Activated naive CD4-positive, alpha-beta T cell (primary cell): ENCODE measurements at places on chromosomes 1 and 21.

GRCh38 chr1:195915826-195916225 is 692.4 kb downstream of the KCNT2 start:
- no peak for DNase-seq

DNA sequence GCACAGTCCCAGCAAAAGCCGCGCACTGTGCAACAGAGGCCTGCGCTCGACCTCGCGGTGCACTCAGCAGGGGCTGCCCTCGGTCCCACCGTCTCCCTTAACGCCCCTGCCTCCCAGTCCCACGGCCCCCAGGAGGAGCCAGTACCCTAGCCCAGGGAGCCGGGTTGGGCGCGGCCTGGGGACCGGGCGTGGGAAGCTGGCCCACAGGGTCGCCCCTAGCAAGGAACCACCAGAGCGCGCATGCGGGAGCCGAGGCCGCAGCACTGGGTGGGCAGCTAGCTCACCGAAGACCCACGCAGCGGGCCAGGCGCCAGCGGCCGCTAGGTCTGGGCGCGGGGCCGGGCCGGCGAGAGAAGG is 21.6 kb upstream of the ZNF678 start:
- no peak for DNase-seq

- DNase-seq = no peak
These were observed 186.9 kb upstream of the ADGRL4 start for GRCh38 chr1:79193211-79194079.

- no peak for DNase-seq
These were observed 39.2 kb downstream of the EIF2B3 start for GRCh38 chr1:44947063-44947773.

GRCh38 chr21:44360159-44360558 is 6.7 kb downstream of the TRPM2 start:
- DNase-seq = no peak

GRCh38 chr21:41806773-41807172 is 39.9 kb upstream of the RIPK4 start:
- DNase-seq = no peak

DNA sequence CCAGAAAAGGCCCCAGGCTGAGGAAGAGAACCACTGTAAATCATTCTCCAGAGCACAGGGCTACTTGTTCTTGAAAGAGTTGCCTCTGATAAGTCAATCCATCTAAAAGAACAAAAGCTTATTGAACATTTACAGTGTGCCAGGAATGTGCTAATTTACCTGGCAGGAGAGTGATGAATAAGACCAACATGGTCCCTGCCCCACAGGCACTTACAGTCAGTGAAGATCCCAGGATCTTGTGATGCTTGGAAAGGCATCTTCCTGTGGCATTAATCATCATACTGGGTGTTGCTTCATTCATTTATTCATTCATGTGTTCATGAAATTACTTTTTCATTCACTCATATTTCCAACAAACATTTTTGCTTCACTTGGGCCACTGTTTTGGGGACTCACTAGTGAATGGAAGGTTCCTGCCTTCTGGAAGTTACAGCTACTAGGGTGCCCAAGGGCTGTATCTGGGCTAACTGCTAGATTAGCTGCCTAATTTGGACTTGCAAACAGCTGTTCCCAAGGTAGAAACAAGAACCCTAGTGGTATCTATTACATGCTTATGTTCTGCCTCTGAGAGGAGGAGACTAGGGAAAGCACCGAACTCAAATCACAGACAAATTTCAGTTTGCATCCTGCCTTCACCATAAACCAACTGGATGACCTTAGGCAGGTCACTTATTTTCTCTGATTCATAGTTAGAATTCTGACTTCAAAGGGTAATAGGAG is 133.5 kb downstream of the CLIC6 start:
- no peak for DNase-seq

DNA sequence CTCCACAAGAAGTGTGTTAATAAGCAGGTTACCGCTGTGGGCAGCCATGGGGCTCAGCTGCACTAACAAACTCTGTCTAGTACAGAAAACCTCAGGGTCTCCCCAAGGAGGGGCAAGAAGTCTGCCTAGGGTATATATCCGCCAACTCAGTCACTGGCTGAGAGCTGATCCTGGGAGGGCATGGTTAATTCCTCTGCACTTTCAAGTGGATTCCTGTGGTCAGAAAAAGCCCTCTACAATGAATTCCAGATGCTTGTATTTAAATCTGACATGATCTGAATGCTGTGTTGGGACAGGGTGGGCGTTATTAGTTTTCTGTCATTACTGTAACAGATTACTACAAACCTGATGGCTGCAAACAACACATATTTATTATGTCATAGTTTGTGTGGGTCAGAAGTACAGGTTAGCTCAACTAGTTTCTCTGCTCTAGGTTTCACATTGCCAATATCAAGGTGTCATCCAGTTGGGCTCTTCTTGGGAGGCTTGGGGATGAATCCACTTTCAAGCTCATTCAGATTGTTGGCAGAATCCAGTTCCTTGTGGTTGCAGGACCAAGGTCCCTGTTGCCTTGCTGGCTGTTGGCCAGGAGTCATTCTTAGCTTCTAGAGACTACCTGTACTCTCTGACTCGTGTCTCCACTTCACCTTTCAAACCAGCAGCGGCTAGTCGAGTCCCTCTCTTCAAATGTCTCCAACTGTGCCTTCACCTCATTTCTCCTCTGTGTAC is 8.0 kb upstream of the SELE start:
- DNase-seq = no peak

- no peak for DNase-seq
These were observed 3.0 kb downstream of the CDC42 start for GRCh38 chr1:22055463-22055862.

DNA sequence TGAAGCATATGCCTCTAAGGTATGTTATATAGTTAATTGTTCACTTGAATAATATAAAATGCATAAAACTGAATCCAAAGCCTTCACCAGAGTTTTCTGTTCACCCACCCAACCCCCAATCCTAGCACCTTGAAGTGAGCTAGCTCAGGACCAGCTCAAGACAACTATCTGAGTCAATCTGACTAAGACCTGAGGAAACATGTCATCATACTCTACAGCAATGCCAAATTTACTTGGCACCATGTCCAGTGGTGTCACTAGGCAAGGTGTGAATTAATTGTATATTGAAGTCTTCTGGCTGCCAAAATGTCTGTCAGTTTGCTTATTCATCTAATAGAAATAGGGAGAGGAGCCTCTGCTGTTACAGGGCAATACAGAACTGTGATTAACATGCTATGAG is 3.8 kb downstream of the DNASE2B start:
- no peak for DNase-seq

DNA sequence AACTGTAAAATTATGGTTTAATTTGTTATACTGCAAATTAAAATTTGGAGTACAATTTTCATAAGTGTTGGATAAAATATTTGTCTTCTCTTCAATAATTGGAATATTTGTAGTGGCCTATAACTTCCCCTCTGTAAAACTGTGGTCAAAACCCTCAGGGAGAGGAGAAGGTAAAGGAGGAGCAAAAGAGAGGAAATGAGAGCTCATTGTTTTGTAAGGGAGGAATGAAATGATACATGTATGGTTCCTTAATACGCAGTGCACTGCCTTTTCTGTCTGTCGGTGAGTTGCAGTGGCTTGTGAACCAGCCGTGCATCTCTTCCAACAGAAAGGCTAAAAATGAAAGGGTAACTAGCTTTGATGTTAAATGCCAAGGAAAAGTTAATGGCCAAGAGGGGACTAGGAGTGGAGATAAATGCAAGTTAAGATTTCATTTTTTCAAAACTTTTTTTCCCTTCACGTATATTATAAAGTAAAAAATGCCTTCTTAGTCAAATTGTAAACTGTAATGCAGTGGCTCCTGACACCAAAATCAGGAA is 26.4 kb downstream of the LRRC8D start:
- DNase-seq = no peak

DNA sequence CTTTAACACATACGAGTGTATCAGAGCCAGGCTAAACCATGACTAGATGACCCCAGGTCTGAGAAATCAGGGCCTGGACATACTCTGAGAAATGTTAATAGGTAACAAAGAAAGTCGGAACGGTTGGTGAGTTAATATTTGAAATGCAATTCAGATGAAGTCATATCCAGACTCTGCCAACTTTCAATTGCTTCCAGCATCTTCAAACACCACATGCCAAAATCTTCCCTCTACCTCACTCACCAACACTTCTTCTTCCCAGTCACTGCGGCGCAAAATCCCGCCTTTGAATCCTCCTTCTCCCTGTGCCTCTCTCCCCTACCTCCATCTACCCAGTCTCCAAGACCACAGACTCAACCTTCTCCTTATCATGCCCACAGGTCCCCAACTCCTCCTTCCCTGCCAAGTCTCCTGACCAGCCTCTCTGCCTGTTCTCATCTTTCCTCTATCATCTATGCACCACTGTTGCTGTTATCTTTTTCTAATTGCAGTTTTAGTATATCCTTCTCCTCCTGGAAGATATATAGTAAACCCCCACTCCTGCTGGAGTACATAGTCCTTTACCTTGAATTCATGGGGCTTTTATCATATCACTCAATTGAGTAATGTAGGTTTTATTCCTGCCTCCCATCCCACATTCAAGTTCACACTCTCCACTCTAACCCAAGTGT is 41.3 kb downstream of the ZBTB18 start:
- DNase-seq = no peak

- DNase-seq = peak; percentile 58
These were observed 8.0 kb upstream of the B4GALT3 start for GRCh38 chr1:161185282-161185682.

GRCh38 chr21:25400427-25400826 is 206.9 kb downstream of the MRPL39 start:
- no peak for DNase-seq

DNA sequence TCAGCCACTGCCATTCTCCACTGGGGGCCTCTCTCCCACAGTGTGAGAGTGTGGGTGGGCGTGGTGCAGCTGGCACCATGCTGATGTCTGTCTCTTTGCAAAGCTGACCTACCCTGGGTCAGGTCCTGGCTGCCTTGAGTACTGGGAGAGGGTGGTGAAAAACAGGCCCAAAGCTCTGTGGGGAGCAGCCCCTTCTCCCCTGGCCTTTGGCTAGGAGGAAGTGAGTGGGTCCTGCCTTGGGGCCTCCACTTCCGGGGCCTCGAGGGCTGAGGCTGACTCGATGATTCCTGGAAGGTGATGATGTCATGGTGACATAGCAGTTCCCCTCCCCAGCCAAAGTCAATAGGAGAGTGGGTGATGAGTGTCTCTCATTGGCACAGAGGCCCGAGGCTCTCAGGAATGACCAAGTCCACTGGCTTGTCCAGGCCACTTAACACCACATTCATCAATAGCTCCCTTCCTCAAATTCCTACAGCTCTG is 53.0 kb downstream of the IER5 start:
- DNase-seq = no peak

DNA sequence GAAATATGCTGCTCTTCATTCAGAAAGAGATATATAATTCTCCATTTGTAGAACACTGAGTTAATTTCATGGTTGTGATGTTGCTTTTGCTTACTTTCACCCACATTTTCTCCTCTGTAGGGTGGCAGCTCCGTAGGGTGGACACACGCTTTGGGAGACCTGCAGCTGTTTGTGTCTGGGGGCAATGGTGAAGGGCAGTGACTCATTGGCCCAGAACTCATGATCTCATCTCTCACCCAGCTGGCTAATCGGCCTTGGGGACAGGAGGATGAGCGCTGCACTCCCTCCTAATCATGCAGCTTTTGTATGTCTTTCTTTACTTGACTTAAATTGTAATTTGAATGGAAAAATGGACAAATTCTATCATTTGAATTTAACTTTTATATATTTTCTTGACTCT is 9.6 kb downstream of the DISC1 start:
- DNase-seq = no peak

GRCh38 chr1:220189750-220190347 is 82.4 kb downstream of the RAB3GAP2 start:
- no peak for DNase-seq

GRCh38 chr1:183003203-183003602 is 20.0 kb upstream of the LAMC1 start:
- no peak for DNase-seq

- DNase-seq = no peak
These were observed 20.8 kb downstream of the PPFIA4 start for GRCh38 chr1:203046984-203047630.

- no peak for DNase-seq
These were observed 63.1 kb upstream of the MUTYH start for GRCh38 chr1:45403298-45403697.

GRCh38 chr1:92291372-92291999 is 7.3 kb downstream of the GLMN start:
- DNase-seq = no peak

- no peak for DNase-seq
These were observed 63.9 kb upstream of the EFHD2 start for GRCh38 chr1:15345705-15346345.

DNA sequence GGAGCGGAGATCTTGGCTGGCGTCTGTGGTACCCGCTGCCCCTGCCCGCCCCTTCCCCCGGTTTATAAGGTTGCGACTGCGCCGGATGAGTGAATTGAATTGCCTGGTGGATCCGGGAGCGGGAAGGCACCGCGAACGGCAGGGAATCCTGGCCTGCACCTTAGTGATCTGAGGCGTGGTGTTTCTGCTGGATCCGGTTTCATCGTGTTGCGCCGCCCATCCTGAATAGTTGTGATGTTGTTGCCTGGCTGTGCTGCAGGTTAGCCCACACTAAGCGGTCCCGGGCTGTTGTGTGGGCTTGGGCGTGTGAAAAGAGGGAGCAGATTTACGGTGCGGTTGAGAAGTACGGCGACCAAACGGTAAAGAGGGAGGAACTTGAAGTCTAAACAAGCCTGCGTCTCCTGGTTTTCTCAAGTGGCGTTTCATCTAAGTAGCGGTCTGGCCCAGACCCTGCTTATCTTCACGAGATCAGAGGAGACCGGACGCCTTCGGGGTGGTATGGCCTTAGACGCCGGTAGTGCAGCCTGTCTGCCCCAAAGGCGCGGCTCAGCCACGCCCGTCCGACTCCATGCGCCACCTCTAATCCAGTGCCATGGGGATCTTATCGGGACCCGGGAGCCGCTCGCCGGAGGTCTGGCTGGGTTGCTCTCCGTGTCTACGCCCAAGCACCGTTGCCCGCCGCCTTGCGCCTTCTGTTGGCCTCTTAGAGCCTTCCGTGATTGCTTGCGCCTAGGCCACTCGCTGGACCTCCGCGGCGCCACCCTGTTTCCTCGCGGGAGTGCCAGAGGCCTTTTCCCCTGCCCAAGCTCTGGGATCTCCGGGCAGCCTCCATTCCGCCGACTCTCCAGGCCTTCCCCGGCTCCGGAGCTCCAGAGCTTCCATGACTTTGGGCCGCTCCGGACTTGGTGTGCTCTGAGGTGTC is 87.5 kb upstream of the RHOU start:
- DNase-seq = no peak
